Activated naive CD8-positive, alpha-beta T cell treated with anti-CD3 and anti-CD28 coated beads, Interleukin-2, amount 10 ng/mL, durations not matched to agents 7 days and 5 days (primary cell): ENCODE measurements at places on chromosomes 13 and 19. TPM values are rescaled to one million over a fixed set of nuclear protein-coding genes. Genes with fewer than 3 reads are reported as not detected.

- DNase-seq, result no peak
These were observed 13.7 kb downstream of the WBP4 start for GRCh38 chr13:41075034-41075433.

GRCh38 chr19:33329736-33330135 is 27.4 kb upstream of the CEBPA start:
- no peak for DNase-seq

GRCh38 chr13:89748716-89749115 is 1598.8 kb upstream of the MIR17HG start:
- no peak for DNase-seq

GRCh38 chr13:78198821-78199220 is 280.2 kb upstream of the EDNRB start:
- no peak for DNase-seq

- no peak for DNase-seq
These were observed 160.8 kb upstream of the SERP2 start for GRCh38 chr13:44212633-44213396.

DNA sequence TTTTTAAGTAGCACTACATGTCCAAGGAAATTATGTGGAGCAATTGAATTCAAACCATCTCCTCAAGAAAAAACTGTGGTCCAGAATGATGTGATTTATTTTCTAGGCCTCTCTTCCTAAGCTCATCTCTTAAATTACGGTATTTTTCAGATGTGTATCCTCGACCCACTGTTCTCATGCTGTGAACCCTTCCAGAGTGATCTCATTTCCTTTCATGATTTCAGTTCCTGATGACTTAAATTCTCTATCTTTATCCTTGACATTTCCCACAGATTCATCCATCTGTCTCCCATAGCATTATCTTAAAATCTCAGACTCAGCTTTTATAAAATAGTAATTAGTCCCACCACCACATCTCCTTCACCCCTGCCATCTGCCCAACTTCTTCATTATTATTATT is 117.6 kb upstream of the SPRY2 start:
- no peak for DNase-seq

DNA sequence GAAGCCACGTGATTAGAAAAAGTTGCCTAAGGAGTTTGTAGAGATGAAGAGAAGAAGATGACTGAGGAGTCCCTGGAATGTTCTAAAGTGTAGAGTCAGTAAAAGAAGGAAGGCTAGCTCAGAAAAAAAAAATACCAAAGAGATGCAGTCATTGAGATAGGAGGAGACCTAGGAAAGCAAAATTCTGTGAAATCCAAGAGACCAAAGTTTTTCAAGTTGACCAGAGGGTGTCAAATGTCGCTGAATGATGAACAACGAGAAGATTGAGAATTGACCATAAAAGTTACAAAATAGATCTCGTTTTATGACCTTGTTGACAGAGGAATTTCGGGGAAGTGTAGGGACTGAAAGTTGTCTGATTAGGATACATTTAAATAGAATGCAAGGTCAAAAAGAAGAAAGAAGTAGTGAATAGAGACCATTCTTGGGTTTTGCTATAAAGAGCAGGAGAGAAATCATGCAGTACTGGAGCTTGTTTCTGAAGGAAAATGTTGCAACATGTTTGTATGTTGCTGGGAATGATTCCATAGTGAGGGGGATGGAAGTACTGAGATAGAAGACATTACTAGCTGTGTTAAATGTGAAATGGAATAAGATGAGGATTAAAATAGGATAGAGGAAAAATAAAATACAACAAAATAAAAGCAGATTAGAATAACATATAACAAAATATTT is 30.2 kb upstream of the HTR2A start:
- no peak for DNase-seq

DNA sequence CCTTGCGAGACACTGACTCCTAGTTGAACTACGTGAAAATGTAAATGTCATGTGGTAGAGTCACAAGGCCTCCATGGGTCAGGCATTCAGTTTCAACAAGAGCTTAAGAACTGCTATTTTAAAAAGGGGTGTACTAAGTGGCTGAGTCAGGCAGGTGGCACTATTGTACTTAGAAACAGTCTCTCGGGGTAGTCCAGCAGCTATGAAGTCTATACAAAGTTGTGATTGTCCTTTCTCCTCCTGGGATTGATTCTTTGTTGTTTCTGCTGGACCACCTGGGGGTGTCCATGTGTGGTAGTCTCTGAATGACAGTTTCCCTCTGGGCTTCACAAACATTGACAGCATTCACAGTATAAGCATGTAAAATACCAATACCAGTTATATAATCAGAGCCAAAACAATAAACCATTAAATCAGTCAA is 33.0 kb downstream of the UGGT2 start:
- DNase-seq, result no peak

GRCh38 chr13:110442930-110443621 is 118.4 kb downstream of the RAB20 start:
- no peak for DNase-seq

DNA sequence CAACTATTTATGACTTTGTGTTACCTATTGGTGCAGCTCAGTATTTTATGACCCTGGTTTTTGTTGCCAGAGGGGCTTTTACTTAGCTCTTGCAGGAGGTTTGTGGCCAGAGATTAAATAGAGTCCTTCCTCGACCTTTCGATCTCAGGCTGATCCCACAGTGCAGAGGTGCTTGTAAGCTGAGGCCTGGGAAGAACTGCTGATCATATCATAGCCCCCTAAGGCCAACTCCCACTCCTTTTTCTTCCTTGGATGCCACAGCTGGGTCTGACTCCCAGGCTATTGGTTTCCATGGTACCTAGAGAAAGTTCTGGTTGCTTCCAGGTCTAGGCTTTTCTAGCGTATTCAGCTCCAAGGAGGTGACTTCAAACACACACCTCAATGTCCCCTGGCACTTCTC is 324.9 kb downstream of the FOXO1 start:
- no peak for DNase-seq

DNA sequence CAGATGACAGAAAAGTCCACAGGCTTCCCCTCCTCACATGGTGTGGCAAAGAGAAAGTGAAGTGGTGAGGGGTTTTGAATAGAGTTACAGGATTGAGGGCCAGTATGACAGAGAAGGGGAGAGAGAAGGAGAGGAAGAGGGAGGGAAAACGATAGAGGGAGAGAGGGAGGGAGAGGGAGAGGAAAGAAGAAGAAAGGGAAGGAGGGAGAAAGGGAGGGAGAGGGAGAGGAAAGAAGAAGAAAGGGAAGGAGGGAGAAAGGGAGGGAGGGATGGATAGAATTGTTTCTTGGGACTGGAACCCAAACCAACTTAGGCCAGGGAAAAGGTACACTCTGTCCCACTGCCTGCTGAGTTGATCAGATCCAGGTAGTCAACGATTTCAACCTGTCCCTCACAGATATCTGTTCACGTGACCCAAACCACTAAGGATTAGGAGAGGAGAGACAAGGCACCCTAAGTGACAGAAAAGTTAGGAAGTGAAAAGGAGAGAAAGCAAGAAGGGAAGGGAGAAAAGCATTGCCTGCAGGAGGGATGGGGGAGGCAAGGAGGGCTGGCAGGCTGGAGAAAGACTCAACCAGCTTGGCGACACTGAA is 8.1 kb upstream of the IGFL3 start:
- DNase-seq, result no peak

- DNase-seq, result no peak
These were observed 82.8 kb upstream of the ZNF536 start for GRCh38 chr19:30289336-30289735.

GRCh38 chr13:27971236-27971645 is 2.1 kb upstream of the CDX2 start:
- DNase-seq, result no peak

DNA sequence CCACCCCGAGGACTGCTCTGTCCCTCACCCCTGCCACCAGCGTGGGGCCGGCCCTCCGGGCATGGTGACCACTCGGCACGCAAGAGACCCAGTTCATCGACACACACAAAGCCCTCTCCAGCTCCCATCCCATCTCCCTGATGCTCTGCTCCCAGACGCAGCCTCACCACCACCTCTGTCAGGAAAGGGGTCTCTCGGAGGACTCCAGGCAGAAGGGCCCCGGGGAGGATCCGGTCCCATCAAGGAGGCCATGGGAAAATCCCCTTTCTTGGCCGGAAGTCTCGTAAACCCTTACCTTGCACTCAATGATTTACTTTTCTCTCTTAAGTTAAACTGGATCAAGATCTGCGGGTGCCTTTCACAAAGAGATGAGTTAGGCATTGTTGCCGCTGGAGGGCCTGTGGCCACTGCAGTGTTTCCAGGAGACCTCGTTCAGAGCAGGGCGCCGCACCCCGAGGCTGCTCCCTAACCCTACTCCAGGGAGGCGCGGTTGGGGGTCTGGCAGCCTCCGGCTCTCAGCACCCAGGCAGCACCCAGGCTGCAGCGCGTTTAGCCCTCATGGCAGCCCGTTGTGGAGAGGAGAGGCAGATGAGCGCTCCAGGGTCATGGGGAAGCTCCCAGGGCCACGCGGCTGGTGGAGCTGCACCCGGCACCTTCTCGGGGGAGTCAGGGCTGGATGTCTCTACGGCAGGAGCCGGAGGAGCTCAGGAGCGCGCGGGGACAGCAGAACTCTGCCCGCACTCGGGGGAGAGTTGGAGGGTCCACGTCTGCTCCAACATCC is 31.0 kb downstream of the C2CD4C start:
- no peak for DNase-seq

GRCh38 chr13:29676535-29676934 is 81.0 kb upstream of the SLC7A1 start:
- no peak for DNase-seq

DNA sequence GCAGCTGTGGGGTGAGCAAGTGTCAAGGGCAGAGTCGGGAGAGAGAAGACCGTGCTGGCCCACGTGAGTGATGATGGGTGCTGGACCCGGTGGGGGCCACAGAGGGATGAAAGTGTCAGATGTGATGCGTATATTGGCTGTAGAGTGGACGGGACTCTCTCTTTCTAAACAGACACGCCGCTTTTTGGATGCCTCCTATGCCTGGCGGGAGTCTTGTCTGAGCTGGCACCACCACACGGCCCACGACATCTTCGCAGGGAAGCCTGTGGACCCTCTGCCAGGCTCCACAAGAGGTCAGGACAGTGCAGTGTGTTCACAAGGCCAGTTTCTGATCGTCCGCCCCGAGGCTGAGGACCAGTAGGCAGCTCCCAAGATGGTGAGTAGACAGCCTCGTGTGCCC is 12.9 kb upstream of the MRI1 start:
- no peak for DNase-seq

GRCh38 chr13:44303681-44304432 is 69.8 kb upstream of the SERP2 start:
- DNase-seq, result no peak

- no peak for DNase-seq
These were observed 73.5 kb downstream of the CAB39L start for GRCh38 chr13:49370371-49370770.

GRCh38 chr13:21567714-21568113 is 36.3 kb downstream of the MICU2 start:
- no peak for DNase-seq

- no peak for DNase-seq
These were observed 1.8 kb downstream of the KLF16 start for GRCh38 chr19:1861599-1862031.

DNA sequence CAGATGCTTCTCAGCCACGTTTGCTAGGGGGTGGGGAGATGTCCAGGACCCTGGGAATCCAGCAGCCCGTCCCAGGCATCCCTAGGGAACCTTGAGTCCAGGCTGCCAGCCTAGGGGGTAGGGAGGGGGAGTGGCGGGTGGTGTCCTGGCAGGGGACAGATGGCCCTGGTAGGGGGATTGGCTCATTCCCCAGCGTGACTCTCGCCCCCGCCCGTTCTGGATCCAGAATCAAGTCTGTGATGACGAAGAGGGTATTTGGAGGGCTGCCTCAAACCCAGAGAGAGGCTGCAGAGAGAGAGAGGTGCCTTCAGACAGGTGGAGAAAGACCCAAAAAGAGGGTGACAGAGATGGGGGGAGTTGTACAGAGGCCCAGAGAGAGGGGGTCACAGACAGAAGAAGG is 4.1 kb downstream of the SLC17A7 start:
- DNase-seq, result no peak

- DNase-seq, result no peak
These were observed 59.8 kb upstream of the RCBTB2 start for GRCh38 chr13:48592688-48593049.

- no peak for DNase-seq
These were observed 11.1 kb upstream of the CEACAM16 start for GRCh38 chr19:44687888-44688287.

ZNF253 gene
- total RNA-seq, result 25.6 TPM

RXFP2 gene
- not detected for total RNA-seq

ZNF69 gene
- total RNA-seq, result 4.5 TPM

PPP1R37 gene
- 29.5 TPM for total RNA-seq

CEACAM1 gene
- 38.3 TPM for total RNA-seq

COG3 gene
- total RNA-seq, result 26.2 TPM

CD209 gene
- total RNA-seq, result 0.19 TPM

C1QTNF9B gene
- total RNA-seq, result not detected

ATP4A gene
- not detected for total RNA-seq

F10 gene
- not detected for total RNA-seq
